ENCODE measurements at places on chromosomes 13 and 19.

- no peak for DNase-seq
Observed at GRCh38 chr19:2026770-2027169, 11.3 kb upstream of the BTBD2 start.

GRCh38 chr19:30171138-30171635 is 201.0 kb upstream of the ZNF536 start:
- no peak for DNase-seq

DNA sequence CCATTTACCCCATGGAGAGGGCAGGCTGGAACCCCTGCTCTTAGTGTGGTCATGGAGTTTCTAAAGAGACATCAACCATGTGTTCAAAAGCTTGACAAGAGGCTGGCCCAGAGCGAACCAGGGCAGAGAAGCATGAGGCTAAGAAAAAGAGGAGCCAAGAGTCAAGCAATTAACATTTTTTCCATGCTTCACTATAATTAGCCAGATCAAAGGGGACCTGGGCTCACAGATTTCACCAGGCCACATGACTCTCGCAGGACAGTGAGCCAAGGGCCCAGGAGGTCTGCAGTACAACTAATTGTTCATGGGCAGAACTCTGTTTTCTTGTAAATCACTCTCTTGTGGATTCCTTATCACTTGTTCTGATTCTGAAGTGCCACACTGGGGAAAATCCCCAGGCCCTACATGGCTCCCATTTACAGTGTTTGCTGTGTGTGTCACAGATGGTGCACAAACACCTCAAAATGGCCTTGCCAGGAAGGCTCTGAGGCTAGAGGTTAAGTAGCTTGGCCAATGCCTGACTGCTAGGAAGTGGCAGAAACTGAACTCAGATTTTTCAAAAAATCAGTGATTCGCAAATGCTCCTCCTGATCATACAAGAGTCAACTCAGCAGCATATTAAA is 101.2 kb downstream of the LHFPL6 start:
- no peak for DNase-seq

DNA sequence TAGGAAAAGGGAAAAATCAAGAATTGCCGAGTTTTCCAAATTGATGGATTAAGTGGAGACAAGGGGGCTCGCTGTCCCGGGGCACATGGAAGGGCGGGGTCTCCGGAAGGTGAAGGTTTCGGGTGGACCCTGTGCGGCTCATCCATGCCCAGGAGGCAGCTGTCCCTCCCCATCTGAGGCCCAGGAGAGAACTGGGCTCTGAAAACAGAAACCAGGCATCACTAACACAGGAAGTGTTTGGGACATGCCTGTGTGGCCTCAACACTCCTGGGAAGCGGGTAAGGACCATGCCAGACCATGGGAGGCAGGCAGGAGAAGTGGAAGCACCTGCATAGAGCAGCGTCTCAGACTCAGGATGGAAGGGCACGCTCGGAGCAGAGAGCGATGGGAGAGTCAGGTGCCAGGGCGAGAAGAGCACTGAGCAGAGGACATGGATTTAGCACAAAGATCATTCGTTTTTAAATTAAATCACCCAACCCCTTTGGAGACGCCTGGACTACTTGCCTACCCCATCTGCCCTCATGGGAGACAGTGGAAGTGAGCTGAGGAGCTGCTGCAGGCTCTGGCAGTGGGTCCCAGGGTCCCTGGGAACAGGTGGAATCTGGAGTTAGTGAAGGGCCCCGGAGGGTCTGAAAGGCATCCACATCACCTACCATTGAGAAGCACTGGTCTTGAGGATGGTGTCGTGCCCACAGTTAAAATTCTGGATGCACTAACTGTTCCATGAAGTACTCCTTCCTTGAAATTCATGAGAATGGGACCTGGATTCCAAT is 183.2 kb upstream of the SOX1 start:
- DNase-seq, result no peak

DNA sequence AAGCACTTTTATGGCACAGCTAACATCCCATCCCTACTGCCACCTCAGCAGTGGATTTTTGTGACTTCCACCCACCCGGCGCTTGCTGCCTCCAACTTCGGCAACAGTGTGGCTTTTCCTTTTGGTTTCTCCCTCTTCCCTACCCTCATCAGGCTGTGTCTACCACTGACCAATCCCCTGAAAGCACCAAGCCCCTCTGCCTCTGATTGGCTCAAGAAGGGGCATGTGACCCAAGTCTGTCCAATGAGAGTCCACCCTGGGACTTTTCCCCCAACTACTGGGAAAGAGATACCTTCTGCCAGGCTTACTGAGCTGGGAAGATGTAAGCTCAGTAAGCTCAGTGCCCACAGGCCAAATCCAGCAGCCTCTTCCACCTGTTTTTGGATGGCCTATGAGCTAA is 5.8 kb downstream of the SMIM7 start:
- peak; percentile 53 for DNase-seq

GRCh38 chr19:944171-944567 is 18.3 kb downstream of the ARID3A start:
- DNase-seq, result no peak

GRCh38 chr19:46745521-46746280 is at the start of gene FKRP:
Gene FKRP (plus strand): TSS chr19:46746057. CDS start chr19:46755451, 9,394 bp downstream.
- no peak for DNase-seq

DNA sequence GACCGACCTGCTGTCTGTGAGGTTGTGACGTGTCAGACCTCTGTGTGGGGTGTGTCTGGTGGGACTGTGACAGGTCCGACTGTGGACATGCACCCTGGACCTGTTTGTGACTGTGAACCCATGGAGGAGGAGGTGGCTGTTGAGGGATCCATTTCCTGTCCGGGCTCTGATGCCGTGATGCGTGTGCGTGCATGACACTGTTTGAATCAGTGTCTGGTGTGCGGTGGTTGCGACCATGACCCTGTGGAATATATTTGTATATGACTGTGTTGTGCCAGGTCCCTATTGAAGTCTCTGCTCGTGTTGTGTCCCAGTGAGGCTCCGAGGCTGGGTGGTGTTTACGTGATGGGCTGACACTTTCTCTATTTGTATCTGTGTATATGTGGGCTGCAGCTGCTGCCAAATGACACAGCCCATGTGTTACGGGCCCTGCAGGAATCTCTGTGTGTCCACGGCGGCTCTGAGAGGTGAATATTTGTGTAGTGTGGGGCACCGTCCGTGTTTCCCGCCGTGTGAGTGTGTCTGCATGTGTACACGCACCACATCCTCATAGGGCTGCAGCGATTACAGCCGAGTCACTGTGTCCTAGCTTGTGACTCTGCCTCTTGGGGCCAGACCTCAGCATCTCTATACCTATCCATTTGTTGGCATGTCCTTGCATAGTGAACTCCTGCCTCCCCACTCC is 18.3 kb downstream of the CCDC97 start:
- DNase-seq, result no peak

DNA sequence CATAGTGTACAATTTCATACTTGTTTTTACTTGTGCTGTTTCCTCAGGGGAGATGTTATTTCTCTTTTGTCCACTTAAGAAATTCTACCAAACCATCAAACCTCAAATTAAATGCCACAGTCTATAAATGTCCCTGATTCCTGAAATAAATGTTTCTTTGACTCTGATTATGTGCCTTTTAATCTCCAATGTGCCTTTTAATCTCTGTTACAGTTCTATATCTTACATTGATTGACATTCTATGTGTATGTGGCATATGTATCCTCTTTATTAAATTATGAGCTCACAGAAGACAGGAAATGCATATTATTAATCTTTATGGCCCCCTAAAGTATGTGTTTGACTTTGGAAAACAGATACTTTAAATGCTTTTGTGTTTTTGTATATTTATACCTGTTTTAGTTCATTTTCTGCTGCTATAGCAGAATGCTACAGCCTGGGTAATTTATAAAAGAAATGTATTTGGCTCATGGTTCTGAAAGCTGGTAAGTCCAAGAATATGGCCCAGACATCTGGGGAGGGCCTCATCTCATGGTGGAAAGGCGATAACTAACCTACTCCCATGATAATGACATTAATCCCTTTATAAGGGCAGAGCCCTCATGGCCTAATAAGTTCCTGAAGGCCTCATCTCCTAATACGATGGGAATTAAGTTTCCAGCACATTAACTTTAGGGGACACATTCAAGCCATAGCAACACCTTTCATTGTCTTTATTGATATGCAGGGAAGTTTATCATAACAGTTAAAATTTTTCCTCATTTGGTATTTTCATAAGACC is 403.9 kb downstream of the LIG4 start:
- no peak for DNase-seq

DNA sequence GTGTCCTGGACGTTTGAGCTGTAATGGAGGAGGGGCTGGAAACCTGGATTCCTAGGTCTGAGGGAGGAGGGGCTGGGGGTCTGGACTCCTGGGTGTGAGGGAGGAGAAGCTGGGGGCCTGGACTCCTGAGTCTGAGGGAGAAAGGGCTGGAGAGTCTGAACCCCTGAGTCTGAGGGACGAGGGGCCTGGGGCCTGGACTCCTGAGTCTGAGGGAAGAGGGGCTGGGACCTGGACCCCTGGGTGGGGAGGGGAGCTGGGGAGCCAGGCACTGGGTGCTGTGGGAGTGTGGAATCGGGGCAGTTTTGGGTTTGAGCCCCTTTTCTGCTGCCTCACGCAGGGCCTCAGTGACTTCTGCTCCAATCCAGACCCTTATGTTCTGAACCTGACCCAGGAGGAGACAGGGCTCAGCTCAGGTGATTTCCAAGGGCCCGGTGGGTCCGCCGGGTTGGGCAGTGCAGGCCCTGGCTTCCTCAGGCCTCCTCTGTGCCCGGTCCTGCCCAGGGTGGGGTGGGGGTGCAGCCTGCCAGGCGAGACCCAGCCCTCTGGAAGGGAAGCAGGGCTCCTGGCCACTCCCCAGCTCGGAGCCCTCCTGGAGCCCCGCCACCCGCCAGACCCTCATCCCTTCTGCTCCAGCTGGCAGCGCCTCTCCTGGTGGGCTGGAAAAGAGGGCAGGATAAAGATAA is 14.4 kb downstream of the TTYH1 start:
- DNase-seq, result no peak

DNA sequence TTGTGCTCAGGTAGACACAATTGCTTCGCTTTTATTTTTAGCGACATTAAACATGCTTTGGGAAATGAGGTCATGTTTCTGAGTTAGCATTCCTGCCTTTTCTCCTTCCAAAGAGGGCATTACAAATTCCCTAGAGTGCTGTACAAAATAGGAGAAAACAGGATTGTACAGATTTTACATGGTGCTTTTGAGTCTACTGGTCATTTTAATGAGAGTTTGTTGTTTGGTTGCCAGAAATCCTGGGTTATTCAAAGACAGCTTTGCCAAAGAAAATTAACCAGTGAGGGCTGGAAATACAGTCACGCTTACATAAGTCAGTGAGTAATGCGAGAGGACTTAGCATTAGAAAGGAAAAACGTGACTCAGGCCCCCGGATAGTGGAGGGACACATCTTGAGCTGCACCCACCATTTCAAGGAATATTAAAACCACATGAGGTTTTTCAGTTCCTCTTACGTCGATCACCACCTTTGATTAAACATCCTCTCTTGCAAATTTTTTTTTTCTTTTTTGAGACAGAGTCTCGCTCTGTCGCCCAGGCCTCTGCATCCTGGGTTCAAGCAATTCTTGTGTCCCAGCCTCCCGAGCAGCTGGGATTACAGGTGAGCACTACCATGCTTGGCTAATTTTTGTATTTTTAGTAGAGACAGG is 55.4 kb downstream of the SACS start:
- DNase-seq, result no peak

DNA sequence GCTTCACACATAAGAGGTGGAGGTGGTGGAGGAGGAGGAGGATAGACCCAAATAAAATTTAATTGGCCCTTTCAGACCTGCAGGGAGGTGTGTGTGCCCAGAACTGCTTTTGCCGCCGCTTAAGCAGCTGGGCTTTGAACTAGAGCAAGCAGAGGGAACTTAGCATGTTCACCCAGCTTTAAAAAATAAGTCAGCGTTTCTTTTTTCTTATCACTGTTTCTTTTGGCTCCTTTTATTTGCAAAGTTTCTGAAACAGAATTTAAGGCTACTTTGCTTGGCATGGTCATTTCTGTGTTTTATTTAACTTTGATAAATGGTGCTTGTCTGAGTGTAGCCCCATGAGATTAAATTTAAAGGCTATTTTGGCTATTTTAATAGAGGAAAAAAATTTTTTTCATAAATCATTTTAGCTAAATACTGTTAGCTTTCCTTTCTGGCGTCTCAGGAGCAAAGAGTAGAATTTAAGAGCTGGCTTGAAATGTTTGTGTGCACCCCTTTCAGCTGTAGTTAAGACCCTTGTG is 43.3 kb upstream of the RNF113B start:
- DNase-seq, result no peak

GRCh38 chr19:43777163-43777695 is 3.5 kb downstream of the KCNN4 start:
- no peak for DNase-seq

DNA sequence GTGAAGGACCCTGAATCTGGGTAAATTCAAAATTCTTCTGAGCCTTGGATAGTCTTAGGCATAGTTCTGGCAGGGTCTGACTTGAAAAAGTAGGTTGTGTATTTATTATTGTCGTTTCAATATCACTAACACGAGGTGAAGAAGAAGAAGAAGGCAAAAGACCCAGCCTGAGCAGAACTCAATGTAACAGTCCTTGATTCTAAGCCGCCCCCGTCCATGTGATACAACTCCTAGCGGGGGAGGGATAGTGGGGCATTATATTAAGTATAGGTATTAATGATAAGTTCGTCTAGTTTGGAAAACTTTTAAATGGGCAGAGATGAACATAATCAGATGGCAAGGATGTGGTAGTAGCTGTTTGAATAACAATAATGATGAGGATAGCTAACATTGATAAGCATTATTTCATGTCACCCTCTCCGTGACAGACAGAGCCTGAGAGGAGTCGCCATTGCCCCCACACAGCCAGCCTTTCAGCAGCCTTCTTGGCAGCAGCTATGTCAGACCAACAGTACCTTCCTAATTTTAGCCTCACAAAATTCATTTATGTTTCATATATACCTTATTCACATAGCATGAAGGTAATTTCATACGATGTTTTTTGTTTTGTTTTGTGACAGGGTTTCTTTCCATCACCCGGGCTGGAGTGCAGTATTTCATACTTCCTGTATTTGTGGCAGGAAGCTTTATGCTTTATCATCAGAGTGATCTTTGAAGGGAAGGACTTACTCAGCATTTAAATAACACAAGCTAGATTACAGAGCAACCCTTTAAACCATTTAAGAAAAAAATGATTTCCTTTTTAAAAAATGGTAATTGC is 64.4 kb upstream of the NPAS1 start:
- DNase-seq, result peak; percentile 11

GRCh38 chr19:12162513-12162881 is 399 bp upstream of the ZNF136 start:
- no peak for DNase-seq

GRCh38 chr13:99865420-99865930 is 106.1 kb downstream of the ZIC5 start:
- no peak for DNase-seq

- peak; percentile 20 for DNase-seq
Observed at GRCh38 chr13:92806215-92806614, 420.4 kb upstream of the GPC6 start.

DNA sequence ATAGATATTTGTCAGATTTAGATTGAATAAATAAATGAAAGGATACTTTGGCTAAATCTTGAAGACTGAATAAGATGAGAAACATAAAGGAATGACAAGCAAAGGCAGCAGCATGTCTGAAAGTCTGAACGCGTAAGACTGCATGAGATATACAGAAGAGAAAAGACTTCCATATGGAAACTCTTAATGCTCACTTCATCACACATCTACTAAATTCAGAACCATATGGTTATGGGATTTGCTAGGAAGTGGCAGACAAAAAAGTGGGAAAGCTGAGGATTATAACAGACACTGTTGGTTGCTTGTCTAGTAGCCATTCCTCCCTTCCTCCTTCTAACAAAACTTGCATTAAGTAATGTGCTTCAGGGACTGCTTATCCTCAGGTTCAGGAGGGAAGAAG is 446.7 kb downstream of the KCTD12 start:
- DNase-seq, result no peak

- DNase-seq, result no peak
Observed at GRCh38 chr13:73859841-73860240, 274.4 kb downstream of the KLF12 start.

Measured in SK-MEL-5 (cell line).